ENCODE measurements at places on chromosomes 3 and 15. TPM values are rescaled to one million over a fixed set of nuclear protein-coding genes. Genes with fewer than 3 reads are reported as not detected.

- peaks cover 44% of the 10 kb centered on the region for H3K4me1 ChIP-seq
- H3K36me3 ChIP-seq = peaks cover 19% of the 10 kb centered on the region
- DNase-seq = no peak
- no peak overlapping the region for H3K4me3 ChIP-seq
Observed at GRCh38 chr3:129123314-129124060, 1.9 kb upstream of the RAB43 start.

- peak; percentile 24 for DNase-seq
- no peaks in the 10 kb centered on the region for H3K36me3 ChIP-seq
- H3K27me3 ChIP-seq = no peaks in the 10 kb centered on the region
- no peak overlapping the region for H3K27ac ChIP-seq
- H3K4me1 ChIP-seq = peaks cover 43% of the 10 kb centered on the region
Observed at GRCh38 chr15:37058316-37058985, 41.9 kb downstream of the MEIS2 start.

DNA sequence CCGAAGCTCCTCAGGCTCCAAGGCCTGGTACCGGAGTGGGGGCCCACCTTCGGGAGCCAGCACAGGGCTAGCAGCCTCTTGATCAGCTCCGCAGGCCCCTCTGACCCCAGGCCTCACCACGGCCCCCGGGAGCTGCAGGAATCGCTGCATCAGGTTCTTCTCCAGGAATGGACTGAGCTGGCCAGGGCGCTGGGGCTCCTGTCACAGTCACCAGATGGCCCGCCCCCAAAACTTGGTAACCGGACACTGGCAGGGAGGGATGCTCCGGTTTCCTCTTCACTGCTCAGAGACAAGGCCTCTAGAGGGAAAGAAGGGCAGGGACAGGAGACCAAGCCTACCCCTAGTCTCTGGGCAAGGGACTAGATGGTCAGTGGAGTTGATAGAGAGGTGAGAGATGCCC is 9.9 kb downstream of the AP3B2 start:
- no peaks in the 10 kb centered on the region for H3K4me1 ChIP-seq
- no peaks in the 10 kb centered on the region for H3K36me3 ChIP-seq
- no peak overlapping the region for H3K27ac ChIP-seq
- DNase-seq = no peak

The KCNMB2 gene
- total RNA-seq = not detected

GRCh38 chr3:148131990-148132638 is 565.6 kb upstream of the AGTR1 start:
- no peaks in the 10 kb centered on the region for H3K36me3 ChIP-seq
- no peak for DNase-seq
- H3K4me3 ChIP-seq = no peak overlapping the region
- no peak overlapping the region for H3K27ac ChIP-seq
- no peaks in the 10 kb centered on the region for H3K4me1 ChIP-seq

The FRMD4B gene
- total RNA-seq = 29.5 TPM

The WHAMM gene
- total RNA-seq = 44.6 TPM

The ENTPD3 gene
- total RNA-seq = not detected

The LTF gene
- 0.58 TPM for total RNA-seq

The AMIGO3 gene
- not detected for total RNA-seq

Measured in stomach (tissue), 19 donors.